ENCODE measurements at places on chromosomes 3 and 15.

- DNase-seq, result peak; percentile 65
Measured at GRCh38 chr3:128378631-128379347, 87.9 kb downstream of the DNAJB8 start.

GRCh38 chr15:35973029-35973428 is 427.1 kb upstream of the DPH6 start:
- no peak for DNase-seq

DNA sequence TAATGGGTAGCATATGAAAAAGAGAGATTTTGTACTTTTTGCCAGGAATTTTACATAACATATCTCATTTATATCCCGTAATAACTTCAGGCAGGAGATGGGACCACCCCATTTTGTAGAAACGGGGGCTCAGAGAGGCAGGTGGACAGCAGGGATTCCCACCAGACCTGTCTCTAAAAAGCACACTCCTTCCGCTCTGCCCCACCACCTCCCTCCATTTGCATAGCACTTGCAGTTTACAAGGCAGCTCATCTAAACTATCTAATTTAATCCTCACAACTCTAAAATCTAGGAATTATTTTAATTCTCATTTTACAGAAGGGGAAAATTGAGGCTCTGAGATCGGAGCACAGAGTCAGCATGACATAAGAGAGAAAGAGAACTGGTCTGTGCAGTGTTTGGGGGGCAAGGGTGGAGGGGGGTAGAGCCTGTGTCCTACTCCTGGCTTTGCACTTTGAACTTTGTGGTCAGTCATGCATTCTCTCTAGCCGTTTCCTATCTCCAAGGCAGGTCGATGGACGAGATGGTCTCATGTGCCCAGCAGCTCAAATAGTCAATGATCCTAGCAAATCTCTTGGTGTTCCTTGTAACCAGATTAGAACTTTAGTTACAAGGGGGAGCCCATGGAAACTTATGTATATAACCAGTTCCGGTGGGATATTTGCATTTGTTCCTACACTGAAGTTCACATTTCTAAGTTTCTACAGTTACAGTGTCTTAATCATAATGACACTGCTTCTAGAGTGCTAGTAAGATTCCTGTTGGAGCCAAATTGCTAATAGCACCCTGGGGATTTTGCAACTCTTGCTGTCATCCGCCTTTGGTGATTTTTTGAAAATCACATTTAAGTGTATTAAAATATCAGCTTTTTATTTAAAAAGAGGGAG is 18.6 kb downstream of the CRYGS start:
- no peak for DNase-seq

DNA sequence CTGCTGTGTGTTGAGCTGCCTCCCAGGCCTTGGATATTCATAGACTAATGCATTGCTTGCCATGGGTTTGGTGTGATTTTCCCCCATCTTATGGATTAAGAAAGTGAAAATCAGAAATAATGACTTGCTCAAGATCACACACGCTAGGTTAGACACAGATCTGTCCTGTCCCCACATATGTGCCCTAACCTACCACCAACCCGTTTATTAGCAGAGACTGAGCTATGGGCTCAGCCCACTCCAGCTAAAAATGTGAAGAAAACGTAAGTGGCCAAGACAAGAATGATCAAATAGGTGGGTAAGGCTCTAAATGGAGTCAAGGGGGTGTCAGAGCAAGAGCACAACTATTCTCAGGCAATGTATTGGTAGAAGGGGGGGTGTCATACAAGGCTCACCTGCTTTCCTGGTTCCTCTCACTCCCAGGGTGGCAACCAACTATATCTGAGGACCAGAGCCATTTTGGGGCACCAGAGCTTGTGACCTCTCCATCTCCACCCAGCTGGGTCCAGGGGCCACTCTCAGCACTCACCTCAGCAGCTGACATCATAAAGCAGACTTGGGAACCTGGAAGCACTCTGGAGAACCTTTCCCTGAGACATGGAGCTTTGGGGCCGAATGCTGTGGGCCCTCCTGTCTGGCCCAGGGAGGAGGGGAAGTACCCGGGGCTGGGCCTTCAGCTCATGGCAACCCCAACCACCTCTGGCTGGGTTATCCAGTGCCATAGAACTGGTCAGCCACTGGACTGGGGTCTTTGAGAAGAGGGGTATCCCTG is 1.4 kb downstream of the HEMK1 start:
- DNase-seq, result no peak

DNA sequence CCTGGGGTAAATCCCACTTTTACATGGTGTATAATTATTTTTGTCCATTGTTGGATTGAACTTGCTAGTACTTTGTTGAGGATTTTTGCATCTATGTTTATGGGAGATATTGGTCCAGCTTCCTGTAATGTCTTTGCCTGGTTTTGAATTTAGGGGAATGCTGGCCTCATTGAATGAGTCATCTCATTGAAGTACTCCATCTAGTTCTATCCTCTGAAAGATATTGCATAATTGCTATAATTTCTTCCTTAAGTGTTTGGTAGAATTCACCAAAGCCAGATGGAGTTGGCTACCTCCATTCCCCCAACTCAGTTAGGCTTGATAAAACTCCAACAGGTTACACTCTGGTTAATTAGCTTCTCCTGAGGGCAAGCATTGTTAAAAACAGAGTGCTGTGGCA is 237.4 kb upstream of the TGFBR2 start:
- DNase-seq, result peak; percentile 68

GRCh38 chr3:184306341-184306972 is 7.4 kb downstream of the PSMD2 start:
- DNase-seq, result no peak
